Epithelial cell of esophagus (primary cell): ENCODE measurements at places on chromosomes 6 and 20.

DNA sequence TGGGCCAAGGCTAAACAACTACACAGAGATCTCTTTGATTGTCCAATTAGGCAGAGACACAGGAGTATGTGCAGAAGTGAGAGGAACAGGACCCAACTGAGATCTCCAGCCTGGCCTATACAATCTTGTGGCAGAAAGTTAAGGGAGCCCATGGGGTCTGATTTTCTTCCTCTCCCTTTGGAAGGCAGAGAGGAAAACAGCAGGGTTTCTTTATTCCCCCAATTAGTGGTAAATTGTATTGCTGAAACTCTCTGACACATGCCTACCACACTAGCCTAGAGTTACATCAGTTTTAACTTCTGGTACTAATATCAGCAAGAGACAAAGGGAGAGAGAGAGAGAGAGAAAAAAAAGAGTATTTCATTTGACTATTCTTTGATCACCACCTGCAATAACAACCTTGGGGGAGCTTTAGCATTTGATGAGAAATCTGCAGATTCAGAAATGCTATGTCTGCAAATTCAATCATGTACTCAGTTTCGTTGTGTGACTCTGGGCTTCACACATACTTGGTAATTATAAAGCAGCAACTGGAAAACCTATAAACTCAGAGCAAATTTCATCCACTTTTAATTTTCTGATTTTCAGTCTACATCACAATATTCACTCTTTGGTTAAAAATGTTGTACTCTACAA, 260.3 kb upstream of the SPTLC3 start:
- DNase-seq, result no peak

DNA sequence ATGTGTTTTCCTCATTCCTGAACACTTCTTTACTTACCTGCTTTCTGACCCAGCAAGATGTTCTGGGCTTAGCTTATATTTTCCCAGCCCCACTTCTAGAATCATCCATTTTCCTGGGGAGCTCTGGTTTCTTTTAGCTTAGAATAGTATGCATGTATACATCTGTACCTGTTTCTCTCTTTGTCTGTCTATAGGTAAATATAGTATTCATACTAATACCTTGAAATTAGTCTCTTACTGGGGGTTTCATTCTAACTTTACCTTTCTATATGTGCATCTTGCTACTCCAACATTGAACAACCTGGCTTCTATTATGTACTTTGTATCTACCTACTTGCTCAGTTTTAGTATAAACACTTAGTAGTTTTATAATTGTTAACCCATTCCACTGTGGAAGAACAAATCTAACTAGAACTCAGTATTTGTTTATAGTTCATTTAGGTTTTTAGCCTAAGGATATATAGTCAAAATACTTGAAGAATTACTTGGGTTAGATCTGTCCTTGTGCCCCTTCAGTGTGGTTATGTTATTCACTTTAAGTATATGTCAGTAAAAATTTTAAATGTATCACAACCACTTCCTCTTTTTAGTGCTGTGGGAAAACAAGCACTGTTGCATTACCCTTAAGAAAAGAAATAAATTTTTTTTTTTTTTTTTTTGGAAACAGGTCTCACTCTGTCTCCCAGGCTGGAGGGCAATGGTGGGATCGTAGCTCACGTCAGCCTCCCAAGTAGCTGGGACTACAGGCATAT, 54.0 kb downstream of the ASXL1 start:
- no peak for DNase-seq

GRCh38 chr6:157117431-157118095, 205.8 kb downstream of the TMEM242 start:
- DNase-seq, result no peak

DNA sequence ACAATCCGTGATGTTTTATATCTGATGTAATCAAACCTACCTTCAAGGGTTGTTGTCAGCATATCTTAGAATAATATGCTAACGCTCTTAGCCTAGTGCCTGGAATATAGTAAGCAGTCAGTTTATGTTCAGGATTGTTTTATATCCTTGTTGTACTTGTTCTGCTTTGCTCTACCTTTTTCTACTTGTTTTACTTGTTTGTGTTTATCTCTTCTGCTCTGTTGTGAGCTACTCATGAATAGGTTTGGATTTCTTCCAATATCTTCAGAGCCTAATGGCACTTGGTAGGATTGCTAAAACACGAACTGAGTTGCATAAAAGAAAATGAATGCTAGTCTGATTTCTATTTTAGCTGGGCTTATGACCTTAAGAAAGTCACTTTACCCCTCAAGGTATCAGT, 40.1 kb downstream of the DNAH8 start:
- peak; percentile 94 for DNase-seq

DNA sequence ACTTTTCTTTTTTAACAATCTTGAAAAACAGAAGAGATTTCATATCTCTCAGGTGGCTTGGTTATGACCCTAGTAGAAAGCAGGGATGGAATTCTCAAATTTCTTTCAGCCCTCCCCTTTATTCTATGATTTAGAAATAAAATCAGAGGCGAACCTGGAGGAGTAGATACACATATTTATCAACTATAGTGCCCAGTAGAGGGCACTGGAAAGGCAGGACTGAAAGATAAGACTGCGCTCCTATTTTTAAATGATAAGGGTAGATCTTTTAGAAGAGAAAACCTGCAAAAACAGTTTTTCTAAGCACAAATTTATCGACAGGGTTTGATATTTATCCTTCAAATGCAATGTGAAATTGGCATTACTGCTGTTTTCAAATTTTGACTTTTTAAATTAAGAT, 1296.6 kb downstream of the EPHA7 start:
- peak; percentile 10 for DNase-seq

- DNase-seq, result no peak
These were observed 159.1 kb upstream of the TOP1 start for GRCh38 chr20:40869218-40870147.

- no peak for DNase-seq
These were observed 288.2 kb upstream of the PREP start for GRCh38 chr6:105691081-105691480.

- DNase-seq, result no peak
These were observed 87.8 kb downstream of the L3MBTL3 start for GRCh38 chr6:130105996-130106704.

- DNase-seq, result peak; percentile 94
These were observed 40.5 kb downstream of the HLA-F start for GRCh38 chr6:29763491-29764289.

GRCh38 chr6:15476631-15477380, 186.0 kb downstream of the DTNBP1 start:
- DNase-seq, result no peak

GRCh38 chr20:57391439-57392301, 474 bp downstream of the RBM38 start:
- peak; percentile 11 for DNase-seq

GRCh38 chr20:9912858-9913434, 74.1 kb upstream of the PAK5 start:
- peak; percentile 46 for DNase-seq

- no peak for DNase-seq
These were observed 4.6 kb upstream of the GUCA1B start for GRCh38 chr6:42199106-42199981.

GRCh38 chr6:7996538-7997111, 67.6 kb downstream of the BLOC1S5 start:
- DNase-seq, result peak; percentile 79

DNA sequence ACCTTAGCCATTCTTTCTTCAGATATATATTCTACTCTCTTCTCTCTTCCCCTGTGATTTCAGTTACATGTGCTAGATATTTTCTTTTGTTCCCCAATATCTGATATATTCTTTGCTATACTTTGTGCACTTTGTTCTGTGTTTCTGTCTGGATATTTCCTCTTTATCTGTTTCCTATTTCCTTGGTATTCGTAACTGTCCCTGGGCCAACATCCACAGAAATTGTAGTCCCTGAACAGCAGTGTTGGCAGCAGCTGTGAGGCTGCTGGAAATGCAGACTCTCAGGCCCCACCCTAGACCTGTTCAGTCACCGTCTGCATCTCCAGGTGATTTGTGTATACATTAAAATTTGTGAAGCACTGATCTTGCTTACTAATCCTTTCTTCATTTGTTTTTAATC, 522.9 kb upstream of the SOX4 start:
- no peak for DNase-seq

DNA sequence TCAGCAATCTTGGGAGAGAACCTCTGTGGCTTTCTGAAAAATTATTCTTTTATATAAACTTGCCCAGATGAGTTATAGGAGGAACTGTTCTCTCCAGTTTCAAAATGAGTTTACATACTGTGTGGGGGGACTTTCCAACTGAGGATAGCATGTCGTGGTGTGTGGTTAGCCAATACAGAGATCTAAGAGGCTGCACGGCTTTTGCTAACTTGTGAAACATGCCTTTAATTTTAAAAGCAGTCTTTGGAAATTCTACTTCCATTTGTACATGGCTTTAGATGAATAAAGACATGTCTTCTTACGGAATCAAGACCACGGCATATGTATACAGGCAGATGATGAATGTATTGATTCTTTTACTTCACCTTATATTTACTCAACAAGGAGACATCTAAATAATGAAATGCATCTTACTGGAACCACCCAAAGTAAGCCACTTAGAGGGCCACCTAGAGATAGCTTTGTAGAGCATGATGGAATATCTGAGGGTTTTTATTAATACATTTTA, 39.8 kb downstream of the HIVEP1 start:
- no peak for DNase-seq

DNA sequence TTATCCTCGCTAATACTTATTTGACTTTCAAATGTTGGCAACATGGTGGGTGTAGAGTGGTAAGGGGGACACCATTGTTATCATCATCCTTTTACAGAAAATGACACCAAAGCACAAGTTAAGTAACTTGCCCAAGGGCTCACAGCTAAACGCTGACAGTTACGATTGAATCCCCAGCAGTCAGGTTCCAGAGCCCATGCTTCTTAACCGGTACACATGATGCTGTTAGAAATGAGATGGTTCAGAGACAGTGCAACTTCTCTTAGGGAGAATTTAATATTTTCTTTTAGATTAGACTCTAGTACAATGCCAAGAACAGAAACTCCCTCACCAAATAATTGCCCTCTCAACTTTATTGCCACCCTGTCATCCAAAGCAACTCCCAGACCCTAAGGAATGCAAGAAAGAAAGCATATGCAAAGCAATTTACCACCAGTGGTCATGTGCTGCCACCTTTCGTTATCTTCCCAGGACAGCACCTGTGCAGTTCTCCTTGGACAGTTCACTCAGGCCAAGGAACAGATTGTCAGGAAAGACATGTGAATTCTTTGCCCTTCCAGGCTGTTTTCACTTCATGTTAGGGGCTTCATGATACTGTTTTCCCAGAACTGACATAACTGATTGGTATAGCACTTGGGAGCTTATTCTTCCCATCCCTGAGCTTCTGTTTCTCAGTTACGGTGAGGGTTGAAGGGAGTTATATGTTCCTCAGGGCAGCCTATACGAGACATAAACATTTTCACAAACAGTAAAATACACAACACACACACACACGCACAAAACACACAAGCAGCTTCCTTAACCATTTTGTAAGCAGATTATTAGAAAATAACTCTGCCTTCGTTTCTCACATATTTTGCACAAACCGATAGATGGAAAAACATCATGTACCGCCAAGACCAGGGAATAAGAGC, 5.1 kb downstream of the HLA-DMA start:
- peak; percentile 70 for DNase-seq

DNA sequence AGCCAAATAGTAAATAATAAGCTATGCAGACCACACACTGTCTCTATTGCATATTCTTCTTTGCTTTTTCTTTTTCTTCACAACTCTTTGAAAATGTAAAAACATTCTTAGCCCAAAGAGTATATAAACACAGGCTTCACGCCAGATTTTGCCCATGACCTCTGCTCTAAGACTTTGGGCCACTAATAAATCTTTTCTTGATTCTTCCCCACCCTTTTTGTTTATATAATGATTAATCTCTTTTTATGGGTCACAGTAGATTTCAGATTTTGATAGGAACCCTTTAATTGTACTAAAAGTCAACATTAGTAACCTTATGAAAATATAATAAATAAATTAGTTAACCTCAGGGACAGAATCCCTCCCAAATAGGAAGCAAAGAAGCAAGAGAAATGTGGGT, 15.8 kb upstream of the ENPP5 start:
- DNase-seq, result no peak

- DNase-seq, result no peak
These were observed 140.0 kb upstream of the LAMA2 start for GRCh38 chr6:128742900-128743299.

DNA sequence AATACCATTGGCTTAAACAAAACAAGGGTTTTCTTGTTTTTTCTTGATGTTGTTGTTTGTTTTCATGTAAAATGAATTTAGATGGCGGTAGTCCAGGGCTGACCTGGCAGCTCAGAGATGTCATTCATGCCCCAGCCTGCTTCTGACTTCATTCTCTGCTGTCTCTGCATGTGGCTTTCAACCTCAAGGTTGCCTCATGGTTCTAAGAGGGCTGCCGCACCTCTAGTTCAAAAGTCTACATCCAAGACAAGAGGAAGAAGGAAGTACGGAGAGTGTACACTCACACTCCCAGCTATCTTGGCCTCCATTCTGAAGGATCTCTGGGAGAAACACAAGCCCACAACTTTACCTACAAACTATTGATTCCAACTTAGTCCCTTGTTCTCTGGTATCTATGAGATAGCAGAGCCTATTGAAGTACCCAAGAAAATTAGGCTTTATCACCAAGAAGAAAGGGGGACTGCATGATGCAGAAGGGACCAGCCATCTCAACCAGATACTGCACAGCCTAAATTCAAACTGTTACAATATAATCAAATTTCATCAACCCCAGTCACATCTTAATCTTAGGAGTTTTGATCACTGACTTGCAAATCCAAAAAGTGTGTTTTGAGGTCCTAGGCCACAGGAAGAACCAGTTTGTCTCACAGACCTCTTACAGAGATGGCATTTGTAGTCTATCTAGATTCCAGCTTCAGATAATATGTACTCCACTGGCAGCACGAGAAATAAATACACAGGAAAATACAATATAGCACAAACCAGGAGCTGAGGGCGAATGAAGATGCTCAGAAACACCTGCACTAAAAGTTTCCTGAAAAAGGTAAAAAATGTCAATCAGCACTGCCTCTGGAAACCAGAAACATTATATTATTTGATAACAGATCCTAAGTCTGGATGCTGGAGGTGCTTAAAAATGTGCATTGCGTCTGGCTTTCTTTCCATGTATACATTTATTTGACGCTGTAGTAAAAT, 866 bp upstream of the BTN3A3 start:
- peak; percentile 69 for DNase-seq

GRCh38 chr20:4327956-4328355, 312.6 kb upstream of the RNF24 start:
- no peak for DNase-seq

DNA sequence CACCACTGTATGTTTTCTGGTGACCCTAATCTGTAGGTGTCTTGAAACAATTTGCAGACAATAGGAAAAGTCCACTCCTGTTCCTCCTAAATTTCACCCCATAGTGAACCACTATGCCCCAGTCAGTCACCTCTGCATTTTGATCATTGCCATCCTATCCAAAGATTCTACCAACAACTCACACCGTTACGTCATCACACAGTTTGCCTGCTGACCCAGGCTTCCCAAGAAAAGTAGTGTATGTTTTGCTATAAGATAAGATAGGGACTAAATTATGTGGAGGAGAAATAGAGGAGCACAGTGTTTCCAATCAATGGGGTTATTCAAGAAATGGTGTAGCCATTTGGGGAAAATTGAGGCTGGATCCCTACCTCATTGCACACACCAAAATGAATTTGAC, 58.8 kb downstream of the GNAS start:
- no peak for DNase-seq

GRCh38 chr6:135817035-135817434, 34.5 kb upstream of the PDE7B start:
- DNase-seq, result no peak

- peak; percentile 88 for DNase-seq
These were observed 36.8 kb downstream of the ZMYND8 start for GRCh38 chr20:47319517-47320252.

GRCh38 chr6:91299544-91300491, 712.9 kb upstream of the MAP3K7 start:
- no peak for DNase-seq
